ENCODE measurements at places on chromosomes 2 and 18. TPM values are rescaled to one million over a fixed set of nuclear protein-coding genes. Genes with fewer than 3 reads are reported as not detected.

PTH2R gene
- polyA plus RNA-seq, result not detected

GDF7 gene
- 0.02 TPM for polyA plus RNA-seq

BOLA3 gene
- polyA plus RNA-seq, result 55.7 TPM

LYPD6B gene
- polyA plus RNA-seq, result not detected

ADD2 gene
- 2.5 TPM for polyA plus RNA-seq

GRCh38 chr2:109690822-109691541 lies 76.8 kb downstream of the SOWAHC start:
- H3K4me3 ChIP-seq, result no peak overlapping the region
- DNase-seq, result peak; percentile 17
- H3K27me3 ChIP-seq, result no peaks in the 10 kb centered on the region

DNA sequence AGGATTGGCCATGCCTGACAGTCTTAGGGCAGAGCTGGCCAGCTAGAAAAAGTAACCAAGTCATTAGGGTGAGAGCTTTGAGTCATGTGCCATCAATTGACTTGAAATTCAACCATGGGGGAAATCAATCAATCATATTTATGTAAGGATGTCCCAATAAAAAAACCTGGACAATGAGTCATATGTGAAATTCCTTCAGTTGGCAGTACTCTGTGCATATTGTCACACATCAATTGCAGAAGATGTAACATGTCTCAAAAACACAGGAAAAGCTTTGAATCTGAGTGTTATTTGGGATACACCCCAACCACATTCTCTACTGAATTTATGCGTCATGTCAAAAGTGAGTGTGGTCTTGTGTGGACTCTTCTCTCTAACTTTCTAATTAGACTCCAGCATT lies 1004.1 kb upstream of the NRXN1 start:
- H3K27ac ChIP-seq, result no peak overlapping the region
- H3K36me3 ChIP-seq, result no peaks in the 10 kb centered on the region
- H3K27me3 ChIP-seq, result no peaks in the 10 kb centered on the region
- H3K4me3 ChIP-seq, result no peak overlapping the region
- no peak for DNase-seq

DNA sequence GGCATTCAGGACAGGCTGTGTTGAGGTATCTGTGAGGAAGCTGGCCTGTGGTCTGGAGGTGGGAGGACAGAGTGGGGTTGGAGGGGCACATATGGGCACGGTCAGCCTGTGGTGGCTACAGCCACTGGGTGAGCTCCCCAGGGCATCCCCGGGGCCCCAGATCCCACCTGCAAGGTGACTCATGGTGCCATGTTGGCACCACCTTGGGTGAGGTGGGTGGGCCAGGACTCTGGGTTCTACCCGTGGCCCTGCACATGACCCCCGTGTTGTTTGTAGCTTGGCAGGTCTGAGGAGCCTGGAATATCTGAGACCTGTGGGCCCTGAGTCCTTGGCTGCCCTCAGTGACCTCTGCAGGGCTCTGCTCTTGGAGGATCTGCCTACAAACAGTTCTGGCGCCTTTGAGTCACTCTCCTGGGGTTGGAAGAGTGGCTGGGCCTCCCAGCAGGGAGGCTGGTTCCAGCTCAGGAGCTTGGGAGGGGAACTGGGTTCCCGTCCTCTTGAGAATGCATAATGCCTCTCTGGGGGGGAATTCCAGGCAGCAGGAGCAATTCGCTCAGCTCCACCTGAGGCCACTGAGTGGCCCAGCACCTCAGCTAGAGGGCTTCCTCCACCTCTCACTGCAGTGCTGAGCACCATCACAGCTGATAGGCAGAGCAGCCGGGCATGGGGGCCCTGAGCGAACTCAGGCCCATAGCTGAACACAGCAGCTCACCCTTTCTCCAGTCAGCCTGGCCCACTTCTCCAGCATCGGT lies 105.1 kb downstream of the DYSF start:
- no peak overlapping the region for H3K4me3 ChIP-seq
- no peak overlapping the region for H3K27ac ChIP-seq
- no peaks in the 10 kb centered on the region for H3K36me3 ChIP-seq
- H3K4me1 ChIP-seq, result no peaks in the 10 kb centered on the region

- H3K27ac ChIP-seq, result no peak overlapping the region
- no peaks in the 10 kb centered on the region for H3K4me1 ChIP-seq
- DNase-seq, result no peak
- H3K4me3 ChIP-seq, result no peak overlapping the region
Measured at GRCh38 chr18:55284614-55285013, 303.4 kb downstream of the TCF4 start.

- H3K4me3 ChIP-seq, result no peak overlapping the region
- H3K4me1 ChIP-seq, result no peaks in the 10 kb centered on the region
- no peaks in the 10 kb centered on the region for H3K27me3 ChIP-seq
Measured at GRCh38 chr18:66638856-66639629, 35.2 kb upstream of the CDH19 start.

- no peak overlapping the region for H3K27ac ChIP-seq
- no peaks in the 10 kb centered on the region for H3K36me3 ChIP-seq
- DNase-seq, result no peak
Measured at GRCh38 chr2:171345971-171346722, 87.6 kb downstream of the METTL8 start.

GRCh38 chr2:46338674-46339073 lies 41.5 kb downstream of the EPAS1 start:
- DNase-seq, result no peak
- H3K27ac ChIP-seq, result no peak overlapping the region
- peaks cover 40% of the 10 kb centered on the region for H3K4me1 ChIP-seq
- H3K4me3 ChIP-seq, result no peak overlapping the region
